ENCODE measurements at places on chromosomes 13 and 19.

DNA sequence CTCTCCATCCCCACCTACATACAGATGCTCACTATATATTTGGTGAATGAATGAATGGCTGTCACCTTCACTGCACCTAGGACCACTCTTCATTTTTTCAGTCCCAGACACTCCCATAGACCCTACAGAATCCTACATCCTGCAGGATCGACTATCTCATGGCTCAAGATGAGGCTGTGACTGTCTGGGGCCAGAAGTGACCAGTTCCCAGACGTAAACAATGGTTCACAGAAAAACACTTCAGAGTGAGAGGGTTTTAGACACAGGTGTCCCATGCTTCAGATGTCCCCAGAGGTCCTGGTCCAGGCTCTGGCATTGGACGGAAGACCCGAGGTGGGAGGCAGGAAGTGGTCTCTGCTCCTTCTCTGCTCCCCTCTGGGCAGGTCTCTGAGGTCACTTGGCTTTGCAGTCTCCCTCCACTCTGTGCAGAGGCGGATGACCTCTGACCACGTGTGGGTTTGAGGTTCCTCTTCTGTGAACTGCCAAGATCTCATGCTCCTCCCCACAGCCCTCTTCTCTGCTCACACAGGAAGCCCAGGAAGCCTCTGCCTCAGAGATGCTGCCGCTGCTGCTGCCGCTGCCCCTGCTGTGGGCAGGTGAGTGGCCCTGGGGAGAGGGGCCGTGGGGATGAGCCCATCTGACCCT is 24.9 kb downstream of the SIGLEC7 start:
- H3K4me1 ChIP-seq, result peaks cover 24% of the 10 kb centered on the region
- peak overlapping the region; percentile 6 for H3K27ac ChIP-seq
- no peak overlapping the region for H3K4me3 ChIP-seq
- peak; percentile 40 for DNase-seq

DNA sequence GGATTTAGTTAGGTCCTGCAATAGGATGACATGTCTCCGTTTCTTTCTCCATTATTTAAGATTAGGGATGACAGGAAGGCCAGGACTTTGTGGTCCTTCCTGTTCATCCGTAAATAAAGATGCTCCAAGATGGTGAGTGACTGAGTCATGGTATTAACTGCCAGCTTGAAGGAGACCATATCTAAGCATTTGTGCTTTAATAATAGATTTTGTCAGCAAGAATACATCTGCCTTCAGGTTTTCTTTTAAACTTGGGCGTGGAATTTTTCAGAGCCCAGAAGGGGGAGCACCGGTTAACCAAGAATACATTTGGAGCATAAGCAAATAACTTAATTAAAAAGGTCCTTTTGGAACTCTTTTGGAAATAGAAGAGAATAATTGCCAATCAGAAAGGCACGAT is 68.2 kb downstream of the ARHGAP35 start:
- no peak overlapping the region for H3K27ac ChIP-seq
- no peaks in the 10 kb centered on the region for H3K36me3 ChIP-seq
- H3K4me3 ChIP-seq, result no peak overlapping the region
- peaks cover 41% of the 10 kb centered on the region for H3K4me1 ChIP-seq

DNA sequence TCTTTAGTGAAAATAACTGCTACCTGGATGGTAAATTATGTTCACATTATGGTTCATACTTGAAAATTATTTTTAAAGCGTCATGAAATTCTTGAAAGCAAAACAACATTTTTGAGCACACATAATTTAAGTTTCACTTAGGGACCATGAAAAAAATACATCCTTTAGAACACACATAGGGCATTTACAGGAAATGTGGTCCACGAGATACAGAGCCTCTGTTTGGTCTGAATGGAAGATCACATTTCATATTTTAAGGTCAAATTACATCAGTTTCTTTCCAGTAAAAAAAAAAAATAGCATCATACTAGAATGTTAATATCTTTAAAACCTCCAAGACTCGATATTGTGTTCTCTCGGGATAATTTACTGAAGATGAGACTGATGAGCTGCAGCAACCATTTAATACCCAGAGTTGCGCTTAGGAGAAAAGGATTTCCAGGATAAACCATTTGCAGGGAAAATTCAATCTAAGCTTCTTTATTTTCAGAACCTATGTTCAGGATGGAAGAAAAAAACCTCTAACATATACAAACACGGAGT is 720.7 kb downstream of the DIAPH3 start:
- H3K27ac ChIP-seq, result no peak overlapping the region
- no peaks in the 10 kb centered on the region for H3K36me3 ChIP-seq
- no peak for DNase-seq
- H3K4me3 ChIP-seq, result no peak overlapping the region
- H3K4me1 ChIP-seq, result no peaks in the 10 kb centered on the region
- peaks cover 2% of the 10 kb centered on the region for H3K27me3 ChIP-seq

GRCh38 chr19:9909251-9909650 is 27.1 kb downstream of the OLFM2 start:
- no peak for DNase-seq
- H3K4me1 ChIP-seq, result peaks cover 5% of the 10 kb centered on the region
- no peak overlapping the region for H3K4me3 ChIP-seq
- peaks cover 10% of the 10 kb centered on the region for H3K27me3 ChIP-seq

DNA sequence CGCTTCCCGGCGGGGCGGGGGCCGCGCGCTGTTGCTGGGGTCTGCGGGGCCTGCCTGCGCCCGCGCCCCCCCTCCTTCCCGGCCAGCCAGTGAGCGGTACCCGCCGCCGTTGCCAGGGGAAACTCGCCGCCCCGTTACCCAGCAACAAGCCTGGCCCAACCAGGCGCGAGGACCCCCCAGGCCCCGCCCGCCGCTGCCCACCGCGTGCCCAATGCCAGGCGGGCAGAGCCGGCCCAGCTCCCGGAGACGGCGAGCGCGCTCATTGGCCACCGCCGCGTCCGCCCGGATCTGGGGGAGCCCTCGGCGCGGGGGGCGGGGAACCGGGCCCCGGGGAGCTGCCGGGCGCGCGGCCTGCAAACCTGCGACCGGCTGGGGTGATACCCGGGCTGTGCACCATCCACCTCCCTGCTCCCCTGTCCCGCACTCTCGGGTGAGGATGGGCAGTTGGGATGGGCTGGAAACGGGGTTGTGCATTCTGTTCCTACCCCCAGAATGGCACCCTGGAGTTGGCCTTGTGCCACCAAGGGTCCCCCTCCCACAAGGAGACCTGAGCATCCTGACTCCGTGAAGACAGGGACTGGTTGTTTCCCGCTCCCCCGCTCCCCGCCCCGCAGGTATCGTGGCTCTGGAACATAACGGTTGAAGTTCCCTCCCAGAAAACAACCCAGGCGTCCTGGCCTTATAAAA is 8.8 kb upstream of the BBC3 start:
- H3K36me3 ChIP-seq, result no peaks in the 10 kb centered on the region
- no peak overlapping the region for H3K4me3 ChIP-seq
- H3K4me1 ChIP-seq, result peaks cover 31% of the 10 kb centered on the region
- peaks cover 5% of the 10 kb centered on the region for H3K27me3 ChIP-seq
- peak; percentile 58 for DNase-seq

GRCh38 chr13:79525064-79525857 is 44.3 kb downstream of the NDFIP2 start:
- no peak overlapping the region for H3K27ac ChIP-seq
- H3K4me3 ChIP-seq, result no peak overlapping the region
- no peak for DNase-seq
- H3K27me3 ChIP-seq, result no peaks in the 10 kb centered on the region
- H3K36me3 ChIP-seq, result peaks cover 11% of the 10 kb centered on the region

GRCh38 chr19:37551129-37551993 is 43.2 kb downstream of the ZNF571 start:
- peak overlapping the region; percentile 76 for H3K27ac ChIP-seq
- peaks cover 3% of the 10 kb centered on the region for H3K4me1 ChIP-seq
- peaks cover 2% of the 10 kb centered on the region for H3K27me3 ChIP-seq
- peak overlapping the region; percentile 86 for H3K4me3 ChIP-seq

DNA sequence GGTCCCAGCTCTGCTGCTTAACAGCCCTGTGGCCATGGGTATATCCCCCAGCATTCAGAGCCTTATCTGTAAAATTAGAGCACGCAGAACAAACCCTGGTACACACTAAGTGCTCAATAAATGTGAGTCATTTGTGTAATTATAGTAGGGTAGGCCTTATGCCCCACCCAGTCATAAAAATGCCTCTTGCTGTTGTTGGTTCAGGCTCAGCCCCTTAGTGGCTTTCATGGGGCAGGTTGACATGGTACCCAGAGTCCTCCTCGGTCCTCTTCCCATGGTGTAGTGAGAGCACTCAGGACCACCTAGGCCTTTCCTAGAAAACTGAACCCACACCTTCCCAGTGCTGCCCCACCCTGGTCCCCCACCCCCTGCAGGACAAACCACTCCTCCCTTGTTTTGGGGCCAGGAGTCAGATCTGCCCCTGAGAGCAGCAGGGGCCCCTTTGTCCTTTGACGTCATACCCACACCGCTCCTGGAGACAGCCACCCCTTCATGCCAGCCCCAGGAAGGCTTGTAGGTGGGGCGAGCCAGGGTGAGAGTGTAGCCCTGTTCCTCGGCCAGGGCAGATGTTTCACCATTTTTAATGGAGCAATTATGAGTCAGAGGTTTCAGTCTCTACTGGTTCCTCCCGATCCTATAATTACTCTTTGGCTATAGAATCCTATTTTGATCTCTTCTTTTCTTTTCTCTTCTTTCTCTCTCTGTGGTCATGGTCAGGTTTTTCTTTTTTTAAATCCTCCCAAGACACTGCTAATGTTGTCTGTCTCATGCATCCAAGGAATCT is 36.8 kb downstream of the ACTN4 start:
- peaks cover 87% of the 10 kb centered on the region for H3K4me1 ChIP-seq
- peak; percentile 41 for DNase-seq
- no peaks in the 10 kb centered on the region for H3K27me3 ChIP-seq
- peaks cover 36% of the 10 kb centered on the region for H3K36me3 ChIP-seq
- peak overlapping the region; percentile 38 for H3K4me3 ChIP-seq
- peak overlapping the region; percentile 82 for H3K27ac ChIP-seq

- no peaks in the 10 kb centered on the region for H3K27me3 ChIP-seq
- DNase-seq, result peak; percentile 82
Observed at GRCh38 chr19:56671613-56671994, at the start of gene ZNF835. ZNF835 (minus strand) TSS chr19:56671757; CDS start chr19:56665198, 6,559 bp downstream.

DNA sequence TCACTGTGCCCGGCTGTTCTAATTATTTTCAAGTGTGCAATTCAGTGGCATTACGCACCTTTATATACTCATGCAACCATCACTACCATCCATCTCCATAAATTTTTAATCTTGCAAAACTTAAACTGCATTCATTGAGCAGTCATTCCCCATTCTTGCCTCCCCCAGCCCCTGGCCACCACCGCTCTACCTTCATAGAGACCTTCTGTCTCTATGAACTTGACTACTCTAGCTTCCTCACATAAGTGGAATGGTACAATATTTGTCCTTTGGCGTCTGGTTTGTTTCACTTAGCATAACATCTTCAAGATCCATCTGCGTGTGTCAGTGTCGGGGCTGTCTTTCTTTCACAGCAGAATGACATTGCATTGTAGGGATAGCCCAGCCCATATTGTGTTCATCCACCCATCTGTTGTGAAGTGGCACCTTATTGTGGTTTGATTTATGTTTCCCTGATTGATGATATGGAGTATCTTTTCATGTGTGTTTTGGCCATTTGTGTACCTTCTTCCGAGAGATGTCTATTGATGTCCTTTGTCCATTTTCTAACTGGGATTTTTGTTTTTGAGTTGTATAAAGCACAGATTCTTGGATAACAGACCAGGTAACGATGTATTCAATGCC is 64.8 kb upstream of the FLT1 start:
- no peaks in the 10 kb centered on the region for H3K4me1 ChIP-seq
- no peak overlapping the region for H3K27ac ChIP-seq
- peaks cover 10% of the 10 kb centered on the region for H3K27me3 ChIP-seq
- DNase-seq, result no peak

GRCh38 chr19:39084732-39085080 is 538 bp downstream of the ACP7 start:
- H3K4me3 ChIP-seq, result peak overlapping the region; percentile 36
- DNase-seq, result no peak
- no peaks in the 10 kb centered on the region for H3K36me3 ChIP-seq
- H3K27me3 ChIP-seq, result peaks cover 35% of the 10 kb centered on the region
- H3K27ac ChIP-seq, result no peak overlapping the region

DNA sequence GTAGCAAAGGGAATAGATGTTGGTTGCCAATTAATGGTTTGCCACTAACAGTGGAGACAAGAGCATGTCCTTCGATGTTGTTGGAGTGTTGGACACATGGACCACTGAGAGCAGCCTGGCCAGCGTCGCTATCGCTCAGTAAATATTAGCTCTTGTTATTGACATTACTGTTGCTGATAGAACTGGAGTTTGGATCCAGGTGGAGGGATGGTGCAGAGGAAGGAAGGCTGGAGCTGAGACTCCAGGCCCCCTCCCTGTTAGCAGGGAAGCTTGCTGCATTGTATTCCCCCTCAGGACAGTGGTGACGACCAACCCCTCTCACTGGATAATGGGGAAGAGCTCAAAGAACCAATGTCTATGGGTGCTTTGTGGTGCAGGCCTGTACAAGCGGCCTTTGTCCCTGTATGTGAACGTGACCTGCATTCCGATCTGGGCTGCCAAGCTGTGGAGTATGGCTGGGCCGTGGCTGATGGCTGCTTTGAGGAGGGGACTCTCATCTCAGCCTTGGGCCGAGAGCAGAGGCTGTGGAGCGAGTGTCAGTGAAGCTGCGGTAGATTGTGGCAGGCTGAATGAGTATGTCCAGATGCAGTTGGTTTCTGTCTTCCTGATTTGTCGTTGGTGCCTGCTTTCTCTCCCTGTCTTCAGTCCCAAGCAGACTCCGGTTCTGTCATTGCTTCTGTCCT is 7.0 kb downstream of the CLASRP start:
- peak overlapping the region; percentile 26 for H3K27ac ChIP-seq
- H3K4me3 ChIP-seq, result no peak overlapping the region
- no peak for DNase-seq
- H3K27me3 ChIP-seq, result no peaks in the 10 kb centered on the region
- H3K4me1 ChIP-seq, result peaks cover 54% of the 10 kb centered on the region
- H3K36me3 ChIP-seq, result peaks cover 36% of the 10 kb centered on the region

DNA sequence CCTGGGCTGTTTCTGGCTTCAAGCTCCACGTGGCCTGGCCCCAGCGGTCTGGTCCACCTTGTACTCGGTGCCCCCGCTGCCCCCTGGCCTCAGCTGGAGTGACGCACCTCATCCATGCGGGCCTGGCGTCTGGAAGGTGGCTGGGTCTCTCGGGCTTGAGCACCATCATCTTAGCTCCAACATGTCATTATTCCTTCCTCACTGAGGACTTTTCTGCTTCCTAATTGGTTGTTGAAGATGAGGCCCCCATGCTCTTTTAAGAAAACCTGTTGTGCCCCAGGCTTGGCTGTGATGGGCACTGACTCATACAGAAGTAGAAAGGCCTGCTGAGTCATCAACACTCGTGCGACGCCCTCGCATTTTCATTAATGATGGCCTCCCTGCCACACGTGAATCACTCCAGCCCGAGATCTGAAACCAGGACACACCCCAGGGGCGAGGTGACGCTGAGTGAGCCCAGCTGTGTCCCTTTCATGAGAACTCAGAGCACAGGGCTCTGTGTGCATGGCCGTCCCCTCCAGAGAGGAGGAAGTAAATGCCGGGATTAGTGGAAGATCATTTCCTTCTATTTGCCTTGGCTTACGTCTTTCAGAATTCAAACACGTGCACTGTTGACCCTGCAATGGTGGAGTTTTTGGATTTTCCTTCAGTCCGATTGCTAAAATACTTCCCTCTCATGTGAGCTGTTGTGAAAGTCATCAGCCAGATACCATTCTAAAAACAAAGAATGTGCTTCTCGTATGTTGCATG is 14.0 kb upstream of the GJA3 start:
- DNase-seq, result peak; percentile 70

- DNase-seq, result no peak
- no peaks in the 10 kb centered on the region for H3K36me3 ChIP-seq
- H3K4me3 ChIP-seq, result no peak overlapping the region
- H3K4me1 ChIP-seq, result no peaks in the 10 kb centered on the region
- H3K27ac ChIP-seq, result no peak overlapping the region
Observed at GRCh38 chr13:106100171-106100919, 435.1 kb downstream of the EFNB2 start.

GRCh38 chr13:114213980-114214379 is 20.7 kb upstream of the CDC16 start:
- no peaks in the 10 kb centered on the region for H3K36me3 ChIP-seq
- no peak for DNase-seq
